ENCODE measurements at places on chromosomes 3 and 15.

GRCh38 chr15:60535265-60535664 is 56.3 kb upstream of the ICE2 start:
- DNase-seq: no peak

DNA sequence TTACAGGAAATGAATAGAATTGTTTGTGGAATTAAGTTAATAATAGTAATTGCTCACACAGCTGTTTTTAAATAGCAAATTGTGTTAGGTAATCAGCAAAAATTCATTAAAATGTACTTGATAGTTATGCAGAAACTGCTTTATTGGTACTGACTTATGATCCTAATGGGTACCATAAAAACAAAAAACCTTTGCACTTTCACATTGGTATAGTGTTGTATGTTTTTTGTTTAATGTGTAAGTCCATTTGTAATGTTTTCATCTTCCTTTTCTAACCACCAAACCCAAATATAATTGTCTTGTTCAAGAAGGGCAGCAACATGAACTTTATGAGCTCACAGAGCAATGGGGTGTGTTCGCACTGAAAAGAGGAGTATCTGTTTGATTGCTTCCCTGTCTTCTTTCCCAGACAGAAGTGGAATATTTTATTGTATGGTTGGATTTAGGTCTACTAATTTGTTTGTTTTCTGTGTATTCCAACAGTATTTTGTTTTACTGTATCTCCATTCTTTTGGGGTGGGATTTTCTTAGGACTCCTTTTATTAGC is 135.8 kb downstream of the TCF12 start:
- no peak for DNase-seq

GRCh38 chr15:76378691-76379090 is 42.1 kb downstream of the ISL2 start:
- no peak for DNase-seq

DNA sequence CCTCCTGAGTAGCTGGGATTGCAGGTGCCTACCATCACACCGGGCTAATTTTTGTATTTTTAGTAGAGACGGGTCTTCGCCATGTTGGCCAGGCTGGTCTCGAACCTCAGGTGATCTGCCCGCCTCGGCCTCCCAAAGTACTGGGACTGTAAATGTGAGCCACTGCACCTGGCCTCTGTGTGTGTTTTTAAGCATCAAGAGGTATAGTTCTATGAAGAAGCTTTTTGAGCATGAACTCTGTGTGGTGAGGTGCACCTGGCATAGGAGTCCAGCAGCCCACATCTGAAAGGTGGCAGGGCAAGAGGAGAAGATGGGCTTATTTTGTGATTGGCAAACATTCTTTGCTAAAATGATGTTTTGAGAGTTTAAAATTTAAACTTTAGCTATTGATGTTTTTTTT is 118.0 kb downstream of the DGKG start:
- no peak for DNase-seq

DNA sequence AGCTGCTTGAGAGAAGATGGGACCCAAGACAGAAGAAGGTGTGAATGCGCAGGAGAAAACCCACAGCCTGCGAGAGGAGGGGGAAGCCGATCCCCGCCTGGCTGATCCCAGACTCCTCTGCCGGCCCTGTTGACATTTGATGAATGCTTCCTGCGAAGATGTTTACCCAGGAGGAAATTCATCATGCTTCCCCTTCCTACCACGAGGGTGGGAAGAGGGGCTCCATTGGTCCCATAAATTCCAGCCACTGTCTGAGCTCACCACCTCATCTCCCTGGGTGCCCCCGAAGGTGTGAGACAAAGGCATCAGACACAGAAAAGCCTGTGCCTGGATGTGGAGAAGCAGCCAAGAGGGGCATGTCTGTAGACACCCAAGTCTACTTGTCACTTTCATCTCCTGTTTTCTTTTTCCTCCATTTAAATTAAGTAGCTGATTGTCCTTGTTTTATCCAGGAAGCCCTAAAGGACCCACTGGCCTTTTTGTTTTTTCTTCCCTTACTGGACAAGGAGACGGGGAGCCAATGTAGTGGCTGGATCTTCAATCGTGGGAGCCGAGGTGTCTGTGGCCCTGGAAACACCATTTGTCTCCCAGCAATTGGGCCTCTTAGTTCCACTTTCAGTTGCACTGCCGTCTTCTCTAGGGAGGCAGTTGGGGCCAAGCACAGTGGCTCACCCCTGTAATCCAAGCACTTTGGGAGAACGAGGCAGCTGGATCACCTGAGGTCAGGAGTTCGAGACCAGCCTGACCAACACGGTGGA is 95.3 kb upstream of the HES1 start:
- no peak for DNase-seq

GRCh38 chr3:70990185-70990584 is 593.3 kb downstream of the FOXP1 start:
- DNase-seq: no peak
